Fibroblast of skin of left quadriceps (primary cell): ENCODE measurements at places on chromosomes 1 and 21.

DNA sequence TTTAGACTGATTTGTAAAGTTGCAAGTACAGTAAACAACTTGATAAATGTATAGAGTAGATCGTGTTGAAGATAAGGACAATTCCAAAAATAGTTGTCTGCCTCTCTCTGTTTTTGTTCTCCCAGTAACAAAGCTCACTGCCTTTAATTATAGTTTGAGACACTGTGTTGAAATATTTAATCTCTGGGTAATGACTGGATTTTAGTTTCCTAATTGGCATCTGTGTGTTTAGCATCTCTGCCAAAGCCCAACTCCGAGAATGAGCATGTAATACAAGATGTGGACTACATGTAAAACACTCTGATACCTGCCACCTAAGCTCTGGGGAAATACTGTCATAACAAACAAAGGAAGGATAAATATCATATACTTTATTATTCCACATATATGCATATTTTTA lies 27.7 kb upstream of the SDE2 start:
- DNase-seq = no peak

GRCh38 chr1:87325982-87326738 lies 2.5 kb upstream of the LMO4 start:
- no peak for DNase-seq

DNA sequence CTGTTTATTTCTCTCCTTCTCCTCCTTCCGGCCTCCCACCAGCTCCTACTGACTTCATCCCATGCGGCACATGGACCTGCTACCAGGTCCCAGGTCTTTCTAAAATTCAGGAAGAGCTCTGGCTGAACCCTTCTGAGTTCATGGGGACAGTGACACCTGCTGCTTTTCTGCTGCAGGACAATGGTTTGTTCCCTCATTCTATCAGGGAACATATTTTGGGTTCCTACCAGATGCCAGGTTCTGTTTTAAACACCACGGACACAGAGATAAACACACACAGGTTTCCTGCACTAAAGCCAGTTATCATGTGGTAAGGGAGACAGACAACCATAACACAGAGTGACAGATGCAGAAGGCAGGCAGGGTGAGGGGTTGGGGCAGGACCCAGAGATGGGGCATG lies 114.0 kb upstream of the RAB4A start:
- DNase-seq = no peak

GRCh38 chr1:246784621-246785493 lies 60.6 kb downstream of the SCCPDH start:
- DNase-seq = no peak

DNA sequence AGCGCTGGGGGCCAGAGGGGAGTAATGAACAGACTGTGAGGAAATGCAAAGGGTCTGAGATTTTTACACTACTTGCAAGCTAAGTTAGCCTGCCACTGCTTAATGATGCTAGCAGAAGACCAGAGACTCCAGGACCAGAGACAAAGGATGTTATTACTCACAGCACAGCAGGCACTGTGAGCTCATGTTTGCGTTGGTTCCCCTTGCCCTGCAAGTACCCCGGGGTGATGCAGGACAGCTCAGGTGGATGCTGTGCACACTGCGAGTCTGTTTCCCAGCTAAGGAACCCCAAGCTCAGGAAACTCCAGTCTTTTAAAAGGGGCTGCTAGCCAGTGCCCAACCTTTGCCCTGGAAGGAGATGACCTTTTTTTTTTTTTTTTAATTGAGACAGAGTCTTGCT lies 1.2 kb downstream of the FHAD1 start:
- DNase-seq = no peak

DNA sequence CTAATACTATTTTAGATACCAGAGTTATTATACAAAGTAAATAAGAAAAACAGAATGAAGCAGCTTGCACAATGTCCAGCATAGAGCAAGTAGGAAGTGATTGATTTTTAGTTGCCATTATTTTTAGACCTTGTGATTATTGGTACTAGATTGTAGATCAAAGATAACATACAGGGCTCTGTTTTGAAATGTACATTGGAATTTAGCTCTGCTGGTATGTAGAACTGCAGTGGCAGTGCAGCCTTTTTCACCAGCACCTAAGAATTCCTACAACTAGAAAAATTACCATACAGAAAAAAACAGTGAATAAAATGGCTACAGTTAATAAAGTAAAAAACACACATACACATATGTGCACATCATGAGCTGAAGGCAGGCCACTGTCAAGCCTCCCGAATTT lies 32.2 kb upstream of the ABCA4 start:
- DNase-seq = no peak

DNA sequence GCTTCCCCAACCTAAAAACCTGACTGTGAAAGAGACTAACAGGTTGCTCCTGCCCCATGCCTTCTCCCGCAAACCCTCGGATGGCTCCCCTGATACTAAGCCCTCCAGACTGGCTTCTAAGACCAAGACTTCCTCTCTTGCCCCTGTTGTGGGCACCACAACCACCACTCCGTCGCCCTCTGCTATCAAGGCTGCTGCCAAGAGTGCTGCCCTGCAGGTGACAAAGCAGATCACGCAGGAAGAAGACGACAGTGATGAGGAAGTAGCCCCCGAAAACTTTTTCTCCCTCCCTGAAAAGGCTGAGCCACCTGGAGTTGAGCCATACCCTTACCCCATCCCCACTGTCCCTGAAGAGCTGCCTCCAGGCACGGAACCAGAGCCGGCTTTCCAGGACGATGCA lies 19.3 kb downstream of the PRCC start:
- DNase-seq = no peak

DNA sequence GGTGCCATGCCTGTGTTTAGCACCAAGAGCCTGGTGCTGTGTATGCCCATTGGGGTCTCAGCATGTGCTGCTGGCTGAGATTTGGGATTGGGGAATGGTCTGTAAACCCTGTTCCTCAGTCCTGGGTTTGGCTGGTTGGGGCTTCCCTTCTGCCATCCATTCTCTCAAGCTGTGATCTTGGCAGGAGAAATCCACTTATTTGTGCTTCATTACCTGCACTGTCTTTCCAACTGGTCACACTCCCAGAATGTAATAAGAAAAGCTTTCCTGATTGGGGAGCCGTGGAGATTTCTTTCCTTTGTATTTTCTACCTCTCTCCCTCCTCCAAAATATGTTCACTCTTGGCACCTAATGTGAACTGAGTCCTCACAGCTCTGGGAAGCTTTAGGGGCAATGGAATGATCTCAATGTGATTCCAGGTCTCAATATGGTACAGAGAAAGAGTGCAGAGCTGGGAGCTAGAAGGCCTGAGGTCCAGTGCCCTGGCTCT lies 23.0 kb upstream of the KCNA10 start:
- DNase-seq = no peak

GRCh38 chr21:33117101-33117888 lies 47.4 kb downstream of the OLIG1 start:
- DNase-seq = no peak

- DNase-seq = no peak
These were observed 6.3 kb upstream of the INAVA start for GRCh38 chr1:200888349-200888838.

DNA sequence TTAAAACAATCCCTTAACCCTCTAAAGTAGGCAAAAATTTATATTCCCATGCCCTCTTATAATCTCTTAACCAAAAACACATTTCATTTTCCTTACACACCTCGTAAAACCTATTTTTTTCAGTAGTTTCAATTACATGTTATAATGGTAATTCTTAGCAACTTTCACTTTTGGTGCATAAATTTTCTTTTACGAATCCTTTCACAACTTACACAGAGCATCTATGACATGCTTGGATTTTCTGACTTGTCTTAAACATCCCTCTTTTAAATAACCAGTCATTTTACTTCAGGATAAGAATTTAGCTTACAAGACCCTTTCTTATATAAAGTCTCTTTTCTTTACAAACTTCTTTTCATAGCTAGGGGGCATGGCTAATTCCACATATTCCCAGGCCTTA lies 8.9 kb upstream of the MRPL55 start:
- DNase-seq = no peak
